Right forelimb (tissue), 1 donor: ENCODE measurements at places on chromosomes 2 and 18.

DNA sequence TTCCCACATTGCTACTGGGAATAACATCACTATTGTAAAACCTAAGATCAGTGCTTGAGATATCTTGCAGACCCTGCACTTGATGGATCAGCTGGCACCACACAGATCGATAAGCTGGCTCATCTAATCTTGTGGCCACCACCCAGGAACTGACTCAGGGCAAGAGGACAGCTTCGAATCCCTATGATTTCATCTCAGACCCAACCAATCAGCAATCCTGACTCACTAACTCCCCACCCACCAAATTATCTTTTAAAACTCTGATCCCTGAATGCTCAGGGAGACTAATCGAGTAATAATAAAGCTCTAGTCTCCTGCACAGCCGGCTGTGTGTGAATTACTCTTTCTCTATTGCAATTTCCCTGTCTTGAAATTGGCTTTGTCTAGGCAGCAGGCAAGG, 11.3 kb upstream of the TEX44 start:
- DNase-seq = no peak

DNA sequence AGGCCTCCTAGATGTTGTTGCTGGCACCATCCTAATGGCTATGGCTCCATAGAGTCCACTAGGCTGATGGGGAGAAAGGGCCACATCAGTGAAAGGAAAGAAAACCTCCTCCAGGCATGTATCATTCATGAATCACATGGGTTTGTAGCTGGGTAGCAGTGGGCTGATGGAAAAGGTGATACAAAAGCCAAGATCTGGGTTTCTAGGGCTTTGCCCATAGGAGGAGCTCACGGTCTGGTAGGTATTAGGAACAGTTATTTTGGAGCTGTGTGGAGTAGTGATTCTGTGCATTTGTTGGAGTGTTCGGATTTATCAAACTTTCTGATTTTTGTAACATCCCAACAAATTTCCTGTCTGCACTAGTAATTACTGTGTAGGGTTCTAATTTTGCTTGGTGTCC, 259.2 kb downstream of the SLC4A3 start:
- DNase-seq = no peak

DNA sequence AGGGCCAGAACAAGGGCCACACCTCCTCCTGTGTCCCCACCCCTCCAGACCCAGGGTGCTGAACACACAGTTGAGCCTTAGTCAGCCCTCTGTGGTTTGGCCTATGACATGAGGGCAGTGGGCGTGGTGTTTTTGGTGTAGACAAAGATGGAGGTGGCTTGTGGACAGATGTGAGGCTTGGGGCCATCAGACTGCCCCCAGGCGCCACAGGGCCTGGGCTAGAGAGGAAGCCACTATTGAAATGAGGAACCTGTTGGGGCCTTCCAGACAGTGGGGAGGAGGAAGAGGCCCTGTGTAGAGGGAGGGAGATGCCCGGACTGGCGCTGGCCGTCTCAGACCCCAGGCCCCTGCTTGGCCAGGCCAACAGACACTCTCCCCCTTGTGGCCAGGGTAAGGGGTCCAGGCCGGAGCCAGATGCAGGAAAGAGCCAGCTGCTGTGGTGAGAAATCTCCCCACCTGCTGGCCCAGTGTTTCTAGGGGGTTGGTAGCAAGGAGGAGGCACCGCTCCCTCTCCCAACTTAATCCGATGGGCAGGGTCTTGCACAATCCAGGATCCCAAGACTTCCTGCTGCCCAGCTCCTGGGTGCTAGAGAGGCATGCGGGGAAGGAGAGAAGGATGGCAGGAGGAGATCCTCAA, 53.8 kb downstream of the SMAD7 start:
- DNase-seq = no peak

- no peak for DNase-seq
These were observed 141.4 kb upstream of the PIEZO2 start for GRCh38 chr18:11290786-11291185.

DNA sequence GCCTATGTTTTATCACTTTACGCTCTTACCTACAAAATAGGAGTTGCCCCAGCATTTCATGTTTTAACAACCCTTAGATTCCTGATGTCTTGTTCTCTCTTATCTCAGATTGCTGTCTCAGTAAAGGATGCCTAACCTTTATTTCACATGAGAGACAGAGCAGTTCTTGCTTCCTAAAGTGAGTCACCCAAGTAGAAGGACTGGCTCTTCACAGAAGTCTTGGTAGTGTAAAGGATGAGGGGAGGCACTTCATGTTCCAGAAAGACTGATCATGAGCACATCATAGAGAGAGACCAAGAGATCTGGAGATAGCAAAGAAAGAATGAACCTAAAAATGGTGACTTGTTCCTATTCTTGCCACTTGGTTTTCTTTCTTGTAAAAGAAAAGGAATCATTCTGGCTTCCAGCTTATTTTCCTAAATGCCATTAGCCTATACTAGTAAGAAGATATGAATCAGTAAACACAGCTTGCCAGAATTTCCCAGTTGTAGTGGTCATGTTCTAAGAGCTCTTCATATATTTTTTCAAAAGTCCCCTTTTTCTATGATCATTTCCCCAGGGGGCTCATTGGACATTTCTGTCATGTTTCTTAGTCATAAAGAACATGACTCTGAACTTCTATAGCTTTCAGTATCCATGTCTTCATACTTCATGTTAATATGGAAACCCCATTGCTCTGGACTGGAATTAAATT, 54.9 kb downstream of the MAPRE2 start:
- no peak for DNase-seq
